Activated T-helper 2 cell treated with anti-CD3 and anti-CD28 coated beads, Interferon-gamma antibody, Interleukin-2, Interleukin-4, amounts not matched to agents 10 μg/mL and 5 μg/mL and 100 μg/mL, durations not matched to agents 14 hours and 24 hours and 36 hours (primary cell): ENCODE measurements at places on chromosomes 11 and 22.
A peak's percentile ranks its signal among the peaks of the same experiment; 100 is the strongest.

DNA sequence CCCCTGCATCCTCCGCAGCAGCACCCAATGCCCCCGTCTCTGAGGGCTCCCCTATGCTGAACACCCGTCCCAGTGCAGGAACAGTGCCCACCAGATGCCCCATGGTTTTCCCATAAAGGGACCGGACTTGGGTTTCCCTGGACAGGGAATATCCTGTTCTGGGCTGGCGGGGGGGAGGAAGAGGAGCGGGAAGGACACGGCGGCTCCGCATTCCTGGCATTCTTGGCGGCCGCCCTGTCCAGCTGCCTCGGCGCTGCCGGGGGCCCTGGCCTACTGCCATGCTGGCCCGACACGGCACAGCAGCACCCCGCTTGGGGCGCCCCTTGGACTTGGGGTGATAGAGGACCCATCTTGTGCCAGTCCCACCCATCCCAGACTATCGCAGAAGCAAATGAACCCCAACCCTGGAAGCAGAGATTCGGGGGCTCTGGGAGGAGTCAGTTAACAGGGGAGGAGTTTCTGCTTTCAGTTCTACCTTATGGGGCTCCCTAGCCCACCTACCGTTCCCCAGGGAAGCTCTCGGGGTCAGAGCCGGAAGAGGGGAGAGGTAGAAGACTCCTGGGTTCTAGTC lies 23.7 kb upstream of the CBX7 start:
- H3K4me3 ChIP-seq, result no peak overlapping the region
- peaks cover 23% of the 10 kb centered on the region for H3K4me1 ChIP-seq
- DNase-seq, result no peak
- H3K27ac ChIP-seq, result no peak overlapping the region
- no peaks in the 10 kb centered on the region for H3K27me3 ChIP-seq
- no peaks in the 10 kb centered on the region for H3K36me3 ChIP-seq

- no peaks in the 10 kb centered on the region for H3K36me3 ChIP-seq
- DNase-seq, result no peak
- no peak overlapping the region for H3K4me3 ChIP-seq
Measured at GRCh38 chr11:121134741-121135312, 33.8 kb downstream of the TECTA start.

DNA sequence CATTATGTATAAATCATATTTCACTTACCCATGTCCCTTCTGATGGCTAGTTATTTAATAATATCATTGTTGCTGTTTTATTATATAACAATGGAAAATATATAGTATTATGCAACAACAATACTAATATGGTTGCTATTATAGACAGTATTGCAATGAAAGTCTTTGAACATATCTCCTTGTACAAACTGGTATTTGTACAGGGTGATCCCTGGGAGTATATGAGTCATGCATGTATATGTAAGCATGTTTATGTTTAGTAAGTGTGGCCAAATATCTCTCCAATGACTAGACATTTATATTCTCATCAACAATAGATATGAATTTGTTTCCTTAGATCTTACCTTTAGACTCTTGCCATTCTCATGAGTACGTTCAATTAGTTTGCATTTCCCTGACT lies 55.9 kb downstream of the KCNC1 start:
- no peaks in the 10 kb centered on the region for H3K4me1 ChIP-seq
- H3K27ac ChIP-seq, result no peak overlapping the region
- DNase-seq, result no peak
- no peaks in the 10 kb centered on the region for H3K27me3 ChIP-seq
- no peak overlapping the region for H3K4me3 ChIP-seq

GRCh38 chr11:20474882-20475517 lies 87.5 kb downstream of the PRMT3 start:
- no peak overlapping the region for H3K4me3 ChIP-seq
- no peak for DNase-seq
- no peaks in the 10 kb centered on the region for H3K27me3 ChIP-seq
- H3K4me1 ChIP-seq, result peaks cover 12% of the 10 kb centered on the region

- no peak overlapping the region for H3K27ac ChIP-seq
- no peaks in the 10 kb centered on the region for H3K4me1 ChIP-seq
- H3K36me3 ChIP-seq, result no peaks in the 10 kb centered on the region
- H3K27me3 ChIP-seq, result peaks cover 3% of the 10 kb centered on the region
Measured at GRCh38 chr11:120900643-120901042, 123.3 kb upstream of the TBCEL start.

DNA sequence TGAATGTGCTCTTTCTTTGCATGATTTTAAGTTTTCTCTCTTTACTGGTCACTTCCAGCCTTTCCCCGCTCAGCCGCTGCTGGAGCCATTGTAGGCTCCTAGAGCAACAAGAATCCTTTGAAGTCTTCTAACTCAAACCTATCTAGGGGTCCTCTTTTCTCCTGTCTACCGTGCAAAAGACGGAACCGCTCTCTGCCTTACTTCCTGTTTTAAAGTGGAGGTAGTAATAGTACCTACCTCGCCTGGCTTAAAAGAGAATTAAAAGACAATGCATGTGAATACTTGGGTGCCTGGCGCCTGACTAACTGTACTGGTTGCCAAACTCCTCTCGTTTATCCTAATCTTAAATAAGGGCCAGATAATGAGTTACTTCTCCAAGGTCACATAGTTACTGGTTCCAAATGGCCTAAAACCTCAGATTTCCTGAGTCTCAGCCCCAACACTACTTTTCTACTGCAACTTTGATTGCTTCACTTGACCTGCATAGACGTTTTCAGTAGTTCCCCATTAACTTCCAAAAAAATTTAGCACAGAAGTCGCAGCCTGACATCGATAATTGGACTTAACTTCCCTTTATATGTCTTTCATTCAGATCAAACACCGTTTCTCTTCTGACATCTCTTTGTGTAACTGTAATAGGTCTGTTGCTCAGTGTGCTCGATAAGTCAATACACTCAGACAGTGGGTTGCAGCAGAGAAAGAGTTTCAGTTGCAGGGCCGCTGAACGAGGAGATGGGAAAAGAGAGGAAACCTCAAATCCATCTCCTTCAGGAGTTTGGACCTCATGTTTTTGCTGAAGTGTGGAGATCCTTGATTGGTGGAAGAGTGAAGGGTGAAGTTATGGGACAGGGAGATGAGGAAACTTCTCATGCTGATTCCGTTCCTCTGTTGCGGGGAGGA lies 891 bp downstream of the SAMM50 start:
- H3K4me1 ChIP-seq, result peaks cover 21% of the 10 kb centered on the region
- DNase-seq, result no peak
- no peaks in the 10 kb centered on the region for H3K36me3 ChIP-seq
- peak overlapping the region; percentile 98 for H3K4me3 ChIP-seq

DNA sequence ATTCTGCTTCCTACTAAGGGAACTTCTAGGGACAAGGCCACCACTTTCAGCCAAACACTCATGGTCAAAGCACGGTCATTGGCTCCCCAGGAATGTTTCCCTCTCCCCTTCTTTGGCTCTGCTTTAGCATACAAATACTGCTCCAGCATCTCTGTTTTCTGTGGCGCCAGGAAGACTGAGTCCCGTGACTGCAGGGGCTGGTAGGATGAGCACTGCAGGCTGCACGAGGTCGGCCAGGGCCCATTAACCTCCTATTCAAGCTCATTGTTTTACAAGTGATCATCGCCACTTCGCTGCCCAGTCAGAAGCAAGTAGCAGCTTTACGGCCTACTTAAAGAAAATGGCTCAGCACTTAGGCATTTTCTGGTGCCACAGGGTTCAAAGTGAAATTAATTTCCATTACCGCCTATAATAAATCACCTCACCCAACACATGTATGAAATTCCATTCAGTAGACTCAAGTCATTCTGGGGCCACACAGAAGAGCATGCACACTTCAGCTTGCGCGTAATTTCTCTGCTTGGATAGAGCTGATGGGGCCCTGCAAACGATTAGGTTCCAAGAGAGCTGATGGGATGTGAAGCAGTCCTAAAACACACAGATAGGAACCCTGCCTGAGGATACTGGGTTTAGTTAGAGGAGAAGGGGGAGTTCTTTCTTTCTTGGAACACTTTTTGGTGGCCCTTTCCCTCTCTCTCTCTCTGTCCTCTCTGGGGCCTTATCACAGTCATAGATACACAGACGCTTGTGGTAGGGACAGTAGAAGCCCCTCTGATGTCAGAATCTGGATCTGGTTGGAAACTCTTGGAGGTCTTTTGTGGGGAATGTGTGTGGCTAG lies 173.7 kb downstream of the KIF18A start:
- no peaks in the 10 kb centered on the region for H3K4me1 ChIP-seq
- no peak overlapping the region for H3K27ac ChIP-seq
- no peak for DNase-seq
- H3K27me3 ChIP-seq, result no peaks in the 10 kb centered on the region
- H3K4me3 ChIP-seq, result no peak overlapping the region

GRCh38 chr11:80815752-80816453 lies 1375.1 kb upstream of the TENM4 start:
- no peak overlapping the region for H3K27ac ChIP-seq
- no peaks in the 10 kb centered on the region for H3K36me3 ChIP-seq

DNA sequence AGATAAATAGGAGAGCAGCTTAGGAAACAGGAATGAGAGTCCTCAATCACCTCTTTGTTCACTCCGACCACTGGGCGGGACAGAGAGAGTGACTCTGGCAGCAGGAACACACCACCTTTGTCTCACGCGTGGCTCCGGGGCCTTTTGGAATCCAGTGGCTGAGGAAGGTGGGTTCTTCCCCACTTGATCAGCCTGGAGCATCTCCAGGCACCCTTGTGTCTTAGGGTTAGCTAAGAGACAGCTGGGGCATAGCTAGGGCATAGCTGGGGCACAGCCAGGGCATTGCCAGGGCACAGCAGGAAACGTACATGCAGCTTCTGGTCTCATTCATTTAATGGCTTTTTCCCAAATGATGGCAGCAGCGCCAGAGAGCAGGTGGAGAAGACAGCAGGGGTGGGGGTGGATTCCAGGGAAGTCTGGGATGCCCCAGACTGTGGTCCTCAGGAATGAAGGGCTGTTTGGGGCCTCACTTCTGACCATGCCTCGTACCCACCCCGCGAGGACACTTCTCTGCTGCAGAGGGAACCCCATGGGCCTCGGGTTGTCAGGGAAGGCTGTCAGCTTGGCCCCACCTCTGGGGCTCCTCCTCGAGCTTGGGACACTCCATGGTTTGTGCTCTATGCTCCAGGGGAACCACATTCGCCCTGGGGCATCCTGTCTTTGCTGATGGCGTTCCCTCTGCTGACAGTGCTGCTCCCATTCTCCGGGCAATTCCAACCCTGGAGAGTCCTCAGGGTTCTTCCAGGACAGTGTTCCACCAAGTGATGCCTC lies 30.4 kb upstream of the SHANK2 start:
- no peak overlapping the region for H3K4me3 ChIP-seq
- no peaks in the 10 kb centered on the region for H3K4me1 ChIP-seq
- no peaks in the 10 kb centered on the region for H3K36me3 ChIP-seq
- H3K27ac ChIP-seq, result no peak overlapping the region
- no peaks in the 10 kb centered on the region for H3K27me3 ChIP-seq
- no peak for DNase-seq

DNA sequence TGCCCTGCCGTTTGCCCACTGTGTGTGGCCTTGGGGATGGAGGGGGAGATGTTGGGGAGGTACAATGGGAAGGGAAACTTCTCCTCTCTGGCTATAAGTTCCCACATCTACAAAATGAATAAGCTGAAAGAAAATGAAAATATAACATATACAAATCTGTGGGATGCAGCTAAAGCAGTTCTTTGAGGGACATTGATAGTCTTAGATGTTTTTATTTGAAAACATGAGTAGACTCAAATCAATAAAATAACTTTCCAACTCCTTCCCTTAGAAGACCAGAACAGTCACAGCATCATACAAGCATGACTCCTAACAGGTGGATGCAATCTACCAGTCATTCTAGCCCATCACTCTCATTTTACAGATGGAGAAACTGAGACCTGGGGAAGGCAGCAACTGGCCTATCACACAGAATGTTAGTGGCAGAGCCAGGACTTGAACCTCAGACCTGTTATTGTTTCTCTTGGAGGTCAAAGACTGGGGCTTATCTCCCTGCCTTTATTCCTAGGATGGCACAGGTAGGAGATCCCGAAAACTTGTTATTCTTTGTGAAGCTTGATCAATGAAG lies 25.2 kb upstream of the CCDC86 start:
- peaks cover 9% of the 10 kb centered on the region for H3K27me3 ChIP-seq
- no peaks in the 10 kb centered on the region for H3K36me3 ChIP-seq
- no peak overlapping the region for H3K27ac ChIP-seq
- no peak overlapping the region for H3K4me3 ChIP-seq
- no peak for DNase-seq
- H3K4me1 ChIP-seq, result no peaks in the 10 kb centered on the region

DNA sequence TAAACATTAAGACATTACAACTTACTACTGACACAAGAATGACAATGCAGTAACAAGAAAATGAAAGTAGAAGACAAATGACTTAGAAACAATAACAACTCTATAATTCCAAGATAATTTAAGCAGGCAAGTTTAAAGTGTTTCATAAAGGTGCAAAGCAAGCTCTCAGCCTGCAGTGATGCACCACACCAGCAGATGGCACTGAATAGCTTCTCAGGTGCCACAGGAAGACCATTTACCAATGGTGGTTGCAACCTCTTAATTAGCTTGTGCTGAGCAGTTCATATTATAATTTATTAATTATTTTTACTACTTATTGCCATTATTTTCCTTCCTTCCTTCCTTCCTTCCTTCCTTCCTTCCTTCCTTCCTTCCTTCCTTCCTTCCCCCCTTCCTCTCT lies 60.6 kb downstream of the NXPE2 start:
- H3K27me3 ChIP-seq, result no peaks in the 10 kb centered on the region
- no peak for DNase-seq
- no peaks in the 10 kb centered on the region for H3K36me3 ChIP-seq
- no peak overlapping the region for H3K27ac ChIP-seq
- H3K4me3 ChIP-seq, result no peak overlapping the region
- H3K4me1 ChIP-seq, result no peaks in the 10 kb centered on the region

GRCh38 chr22:30286813-30287647 lies 2.3 kb downstream of the CASTOR1 start:
- peak; percentile 81 for DNase-seq
- no peaks in the 10 kb centered on the region for H3K27me3 ChIP-seq
- H3K36me3 ChIP-seq, result peaks cover 16% of the 10 kb centered on the region
- peak overlapping the region; percentile 58 for H3K27ac ChIP-seq

GRCh38 chr11:122742301-122743018 lies 86.9 kb downstream of the UBASH3B start:
- DNase-seq, result no peak
- no peak overlapping the region for H3K27ac ChIP-seq
- no peak overlapping the region for H3K4me3 ChIP-seq
- H3K36me3 ChIP-seq, result peaks cover 3% of the 10 kb centered on the region

DNA sequence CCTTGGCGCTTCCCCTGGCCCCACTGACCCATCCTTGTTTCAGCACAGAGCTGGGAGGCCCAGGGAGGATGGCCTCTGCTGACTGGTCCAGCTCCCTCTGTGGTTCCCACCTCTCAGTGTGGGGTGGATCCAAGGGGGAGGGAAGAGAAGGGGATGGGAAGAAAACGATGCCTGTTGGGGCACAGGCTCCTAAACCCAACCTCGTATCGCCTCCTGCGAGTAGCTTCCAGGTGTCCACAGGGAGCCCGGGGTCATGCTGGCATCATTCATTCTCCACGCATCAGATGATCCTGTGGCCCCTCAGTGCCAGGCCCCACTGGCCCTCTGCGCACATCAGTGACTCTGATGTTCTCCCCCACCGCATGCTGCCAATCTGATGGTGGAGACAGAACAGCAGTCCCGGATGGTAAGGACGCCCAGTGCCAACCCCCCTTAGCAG lies 5.1 kb downstream of the MYEOV start:
- no peak overlapping the region for H3K4me3 ChIP-seq
- DNase-seq, result no peak
- no peak overlapping the region for H3K27ac ChIP-seq
- peaks cover 45% of the 10 kb centered on the region for H3K4me1 ChIP-seq

GRCh38 chr11:100961633-100962032 lies 168.0 kb downstream of the PGR start:
- H3K36me3 ChIP-seq, result no peaks in the 10 kb centered on the region
- DNase-seq, result no peak
- H3K4me3 ChIP-seq, result no peak overlapping the region
- no peak overlapping the region for H3K27ac ChIP-seq
- no peaks in the 10 kb centered on the region for H3K4me1 ChIP-seq
